Myocyte (in vitro differentiated cells): ENCODE measurements at places on chromosomes 3 and 15. TPM values are rescaled to one million over a fixed set of nuclear protein-coding genes. Genes with fewer than 3 reads are reported as not detected.
A peak's percentile ranks its signal among the peaks of the same experiment; 100 is the strongest.

GRCh38 chr15:72175186-72176044, 22.2 kb downstream of the GRAMD2A start:
- no peak for DNase-seq

DNA sequence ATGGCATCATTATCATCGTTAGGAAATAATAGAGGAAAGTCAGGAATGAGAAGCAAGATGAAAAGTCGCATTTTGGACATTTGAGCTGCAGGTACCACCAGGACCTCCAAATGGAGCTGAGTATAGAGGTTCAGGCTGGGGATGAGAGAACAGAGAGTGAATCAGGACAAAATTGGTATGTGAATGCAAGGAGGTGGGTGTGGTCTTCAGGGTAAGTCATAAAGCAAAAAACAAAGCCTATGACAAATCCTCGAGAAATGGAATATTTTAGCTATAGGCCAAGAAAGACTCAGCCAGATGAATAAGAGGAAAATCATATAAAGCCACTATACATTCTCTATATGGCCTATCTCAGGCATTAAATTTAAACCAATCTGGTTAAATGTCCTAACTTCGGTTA, 841.3 kb downstream of the ROBO1 start:
- DNase-seq: no peak

DNA sequence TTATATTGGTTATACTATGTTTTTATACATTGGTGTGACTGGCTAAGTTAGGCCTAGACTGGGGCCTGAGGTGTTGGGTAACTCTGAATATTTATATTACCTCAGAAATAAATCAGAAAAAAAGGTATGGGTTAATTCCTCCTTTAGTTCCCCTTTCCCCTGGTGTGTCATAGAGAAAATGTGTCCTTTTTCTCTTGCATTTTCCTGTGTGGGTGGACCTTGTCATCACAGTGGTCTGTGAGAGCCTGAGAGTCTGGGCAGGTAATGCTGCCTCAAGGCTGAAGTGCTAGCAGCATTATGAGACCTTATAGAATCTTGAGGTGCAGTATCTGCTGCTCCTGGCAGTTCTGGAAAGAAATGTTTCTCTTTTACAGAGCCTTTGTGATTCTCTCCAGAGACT, 69.7 kb downstream of the PCOLCE2 start:
- no peak for DNase-seq

DNA sequence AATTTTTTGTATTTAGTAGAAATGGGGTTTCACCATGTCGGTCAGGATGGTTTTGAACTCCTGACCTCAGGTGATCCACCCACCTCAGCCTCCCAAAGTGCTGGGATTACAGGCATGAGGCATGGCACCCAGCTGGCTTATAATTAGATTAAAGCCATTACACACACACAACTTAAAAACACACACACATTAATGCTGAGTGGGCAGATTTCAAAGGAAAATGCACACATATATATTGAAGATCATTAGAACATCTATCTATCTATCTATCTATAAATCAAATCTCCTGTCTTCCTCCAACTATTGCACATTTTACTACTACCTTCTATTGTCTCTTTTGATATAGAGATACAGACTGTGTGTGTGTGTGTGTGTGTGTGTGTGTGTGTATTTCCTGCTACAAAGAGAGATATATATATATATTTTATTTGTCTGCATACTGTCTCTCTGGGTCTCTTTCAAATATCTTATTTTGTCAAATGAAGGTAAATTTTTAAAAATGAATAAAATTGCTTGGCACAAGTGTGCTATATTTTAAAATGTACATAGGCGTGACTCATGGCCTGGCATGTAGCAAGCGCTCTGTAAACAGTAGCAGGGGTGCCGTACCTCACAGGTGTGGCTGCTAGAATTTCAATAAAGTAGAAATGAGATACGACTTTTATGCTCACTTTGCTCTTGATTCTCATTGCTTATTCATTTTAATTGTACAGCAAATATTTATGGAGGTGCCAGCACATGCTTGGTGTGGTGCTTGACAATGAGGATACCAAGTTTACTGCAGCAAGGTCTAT, 655.8 kb downstream of the AGBL1 start:
- DNase-seq: no peak

GRCh38 chr15:96514607-96515285, 184.2 kb downstream of the NR2F2 start:
- no peak for DNase-seq

DNA sequence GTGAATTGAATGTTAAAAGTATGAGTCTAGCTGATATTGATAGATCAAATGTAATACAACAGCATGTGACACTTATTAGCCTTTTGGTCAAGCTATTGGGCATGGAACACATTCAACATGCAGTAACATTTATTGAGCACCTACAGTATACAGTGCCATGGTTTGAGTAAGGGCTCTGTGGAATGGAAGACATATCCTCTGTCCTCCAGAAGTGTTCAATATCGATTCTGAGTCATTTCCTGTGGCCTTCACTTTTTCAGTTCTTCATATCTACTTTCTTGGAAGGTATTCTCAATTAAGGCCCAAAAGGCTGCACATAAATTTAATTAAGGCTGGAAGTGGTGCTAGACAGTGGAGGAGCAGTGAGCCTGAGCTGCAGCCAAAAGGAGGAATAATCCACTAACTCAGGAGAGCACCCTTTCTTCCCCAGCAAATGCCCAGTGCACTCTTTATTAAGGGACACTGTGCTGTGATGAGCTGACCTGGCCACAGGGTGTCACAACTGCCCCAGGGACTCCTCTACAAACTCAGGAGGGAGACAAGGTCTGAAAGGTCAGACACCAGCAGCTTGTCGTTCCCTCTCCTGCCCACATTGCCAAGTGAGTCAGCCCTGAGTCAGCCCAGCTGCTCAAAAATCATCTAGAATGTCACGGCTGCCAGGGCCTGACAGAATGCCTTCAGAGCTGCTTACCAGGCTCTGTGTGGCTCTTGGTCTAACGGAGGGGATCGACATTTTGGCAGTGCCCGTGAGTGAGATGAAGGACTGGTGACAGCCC, 544.8 kb downstream of the AGBL1 start:
- peak; percentile 99 for DNase-seq

- DNase-seq: peak; percentile 8
These were observed 1.0 kb upstream of the MAP3K13 start for GRCh38 chr3:185361920-185362319.

- no peak for DNase-seq
These were observed 20.4 kb upstream of the TPM1 start for GRCh38 chr15:63022181-63022580.

DNA sequence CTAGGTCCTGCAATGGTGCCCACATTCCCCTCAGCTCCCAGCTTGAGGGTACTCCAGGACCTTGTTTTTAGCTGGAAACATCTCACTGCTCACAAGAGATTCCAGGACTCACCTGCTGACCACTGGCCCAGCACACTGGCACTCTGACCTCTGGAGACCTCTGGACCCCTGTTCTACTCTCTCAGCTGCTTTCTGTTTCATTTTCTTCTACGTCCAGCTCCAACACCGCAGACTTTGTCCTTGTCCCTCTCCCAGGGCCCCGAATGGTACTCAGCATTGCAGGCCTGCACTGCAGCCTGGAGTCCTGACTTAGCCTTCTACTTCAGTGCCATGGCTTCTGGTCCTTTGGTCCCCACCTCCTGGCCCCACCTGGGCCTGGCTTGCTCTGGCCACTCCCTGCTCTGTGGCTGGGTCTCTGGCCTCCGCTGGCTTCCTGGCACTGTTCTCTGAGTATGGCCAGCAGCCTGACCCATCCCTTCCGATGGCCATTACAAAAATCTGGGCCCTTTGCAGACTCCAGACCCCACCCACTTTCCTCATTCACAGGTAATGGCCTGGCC, 27.9 kb downstream of the KY start:
- no peak for DNase-seq

DNA sequence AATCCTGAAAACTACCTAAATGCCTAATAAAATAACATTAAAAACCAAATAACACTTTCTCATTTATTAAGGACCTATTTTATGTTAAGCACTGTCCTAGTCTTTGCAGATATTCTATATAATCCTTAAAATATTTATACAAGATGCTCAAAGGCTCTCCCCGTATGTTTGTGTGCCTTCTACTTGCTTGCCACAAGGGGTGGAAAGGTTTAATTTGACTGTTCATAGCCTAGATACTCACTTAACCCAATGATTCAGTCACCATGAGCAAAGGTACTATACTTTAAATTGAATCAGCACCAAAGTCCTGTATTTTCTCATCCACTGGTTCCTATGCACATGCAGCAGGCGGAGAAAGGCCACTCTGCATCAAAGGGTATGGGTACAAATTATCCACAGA, 32.0 kb downstream of the LSAMP start:
- no peak for DNase-seq

GRCh38 chr15:75107516-75107907, 84.1 kb downstream of the PPCDC start:
- no peak for DNase-seq

DNA sequence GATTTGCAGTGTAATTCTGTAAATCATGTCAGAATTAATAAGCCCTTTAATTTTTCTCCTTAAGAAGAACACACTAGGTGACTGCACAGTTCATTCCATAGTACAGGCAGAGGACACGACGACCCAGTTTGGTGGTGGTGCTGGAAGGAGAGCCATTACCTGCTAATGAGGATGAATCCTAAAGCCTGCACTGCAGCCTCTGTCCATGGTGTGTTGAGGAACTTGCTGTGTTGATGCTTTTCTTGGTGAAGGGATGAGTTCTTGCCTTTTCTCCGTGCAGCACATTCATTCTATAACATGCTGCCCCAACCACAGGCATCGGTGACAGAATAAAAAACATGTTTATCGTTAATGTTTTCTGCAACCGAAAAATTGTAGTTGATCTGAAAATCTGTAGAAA, 89.6 kb upstream of the VEPH1 start:
- DNase-seq: no peak

- peak; percentile 16 for DNase-seq
These were observed 250.5 kb downstream of the SHQ1 start for GRCh38 chr3:72597756-72598195.

DNA sequence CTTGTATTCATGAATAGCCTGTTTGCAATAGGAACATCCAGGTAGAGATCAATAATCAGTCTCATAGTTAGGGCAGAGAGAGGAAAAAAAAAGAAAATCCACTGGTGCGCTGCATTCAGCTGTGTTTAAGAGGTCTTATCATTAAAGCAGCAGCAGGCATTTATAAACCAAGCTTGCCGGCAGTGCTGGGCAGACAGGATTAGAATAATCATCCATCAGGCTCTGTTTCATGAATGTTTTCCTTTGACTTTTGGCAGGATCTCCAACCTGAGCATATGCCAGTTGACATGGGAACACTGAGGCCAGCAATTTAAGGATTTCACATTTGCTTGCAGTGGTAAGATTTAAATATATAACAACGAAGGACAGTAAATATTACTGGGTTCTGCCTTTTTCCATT, 305.2 kb upstream of the SEMA6D start:
- DNase-seq: no peak

DNA sequence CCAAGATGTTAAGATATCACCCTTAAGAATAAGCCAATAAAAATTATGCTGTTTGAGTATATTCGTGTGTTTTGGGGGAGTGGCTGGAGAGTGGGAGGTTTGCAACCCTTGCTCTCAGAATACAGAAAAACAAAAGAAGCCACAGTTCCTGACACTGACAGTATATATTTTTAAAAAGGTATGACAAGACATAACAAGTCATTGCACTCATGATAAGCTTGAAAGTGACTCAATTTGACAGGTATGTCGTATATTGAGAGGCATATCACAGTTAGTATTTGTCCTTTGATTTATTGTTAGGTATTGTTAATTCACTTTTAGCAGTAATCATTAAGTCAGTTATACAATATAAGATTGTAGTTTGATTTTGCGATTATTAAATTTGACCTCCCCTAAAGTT, 73.1 kb upstream of the TSC22D2 start:
- DNase-seq: no peak

DNA sequence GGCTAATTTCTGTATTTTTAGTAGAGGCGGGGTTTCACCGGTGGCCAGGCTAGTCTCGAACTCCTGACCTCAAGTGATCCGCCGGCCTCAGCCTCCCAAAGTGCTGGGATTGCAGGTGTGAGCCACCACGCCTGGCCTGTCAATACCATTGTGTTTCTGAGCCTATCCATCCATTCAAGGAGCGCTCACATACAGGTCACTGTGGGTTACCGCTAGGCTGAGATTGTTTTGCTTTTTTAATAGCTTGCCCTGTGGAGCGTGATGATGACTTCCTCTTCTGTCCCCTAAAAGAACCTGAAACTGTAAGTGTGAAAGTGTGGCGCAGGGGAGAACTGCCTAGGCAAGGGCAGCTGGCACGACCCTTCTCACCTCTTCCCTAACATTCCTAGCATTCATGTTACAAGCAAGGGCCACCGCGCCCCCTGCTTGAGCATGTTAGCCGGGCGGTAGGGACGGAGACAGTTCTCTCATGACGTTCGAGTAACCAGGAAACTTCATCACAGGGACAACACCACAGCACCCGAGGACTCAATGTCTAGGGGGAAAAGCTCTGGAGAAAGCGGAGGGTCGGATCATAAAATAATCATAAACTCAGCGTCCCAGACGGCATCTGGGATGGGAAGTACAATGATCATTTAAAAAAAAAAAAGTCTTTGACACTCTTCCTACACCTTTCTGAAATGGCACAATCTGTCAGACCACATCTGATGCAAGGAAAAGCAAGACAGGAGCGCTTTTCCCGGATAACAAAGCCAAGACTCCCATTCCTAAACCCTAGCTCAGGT, 790 bp downstream of the LAMP3 start:
- DNase-seq: no peak

MME gene
- total RNA-seq: 132 and 149 TPM in 2 replicates

CYP8B1 gene
- total RNA-seq: not detected in 2 replicates

ACAD9 gene
- 38.1 and 42.3 TPM in 2 replicates for total RNA-seq

PLSCR2 gene
- not detected in 2 replicates for total RNA-seq

PFKFB4 gene
- total RNA-seq: 7.0 and 8.1 TPM in 2 replicates

TRIM42 gene
- not detected in 2 replicates for total RNA-seq

PAQR5 gene
- 8.5 and 9.4 TPM in 2 replicates for total RNA-seq

GRK7 gene
- total RNA-seq: 0.05 and 0.08 TPM in 2 replicates

KLHL40 gene
- 55.6 and 67.1 TPM in 2 replicates for total RNA-seq

MNS1 gene
- total RNA-seq: 2.4 and 2.5 TPM in 2 replicates

NANOGP8 gene
- total RNA-seq: 0.91 TPM in 1 of 2 replicates, not detected in the other

C3orf80 gene
- 0.21 and 0.83 TPM in 2 replicates for total RNA-seq

RYR3 gene
- 0.05 and 0.11 TPM in 2 replicates for total RNA-seq

ACTRT3 gene
- 2.8 and 3.1 TPM in 2 replicates for total RNA-seq

MKRN2OS gene
- total RNA-seq: not detected in 2 replicates
